Activated CD4-positive, alpha-beta T cell treated with anti-CD3 and anti-CD28 coated beads, Interleukin-2, amount 10 ng/mL, durations not matched to agents 7 days and 5 days (primary cell): ENCODE measurements at places on chromosomes 4 and X. TPM values are rescaled to one million over a fixed set of nuclear protein-coding genes. Genes with fewer than 3 reads are reported as not detected.

- no peaks in the 10 kb centered on the region for H3K36me3 ChIP-seq
- no peaks in the 10 kb centered on the region for H3K4me1 ChIP-seq
- no peak for DNase-seq
Measured at GRCh38 chr4:93855926-93856325, 27.4 kb downstream of the ATOH1 start.

GRCh38 chr4:118356731-118357130 lies 3.9 kb upstream of the PRSS12 start:
- H3K27me3 ChIP-seq: peaks cover 55% of the 10 kb centered on the region
- no peak overlapping the region for H3K27ac ChIP-seq
- peaks cover 9% of the 10 kb centered on the region for H3K4me1 ChIP-seq
- H3K36me3 ChIP-seq: peaks cover 2% of the 10 kb centered on the region
- no peak for DNase-seq

- no peak for DNase-seq
- H3K27me3 ChIP-seq: no peaks in the 10 kb centered on the region
- H3K4me3 ChIP-seq: no peak overlapping the region
- H3K4me1 ChIP-seq: peaks cover 27% of the 10 kb centered on the region
Measured at GRCh38 chr4:478373-478772, 20.6 kb downstream of the ZNF721 start.

- peaks cover 17% of the 10 kb centered on the region for H3K4me1 ChIP-seq
- no peak overlapping the region for H3K4me3 ChIP-seq
- no peak overlapping the region for H3K27ac ChIP-seq
- H3K27me3 ChIP-seq: no peaks in the 10 kb centered on the region
- H3K36me3 ChIP-seq: peaks cover 34% of the 10 kb centered on the region
Measured at GRCh38 chrX:154010330-154011087, 9.2 kb downstream of the IRAK1 start.

GRCh38 chr4:140719686-140720085 lies 36.5 kb downstream of the TBC1D9 start:
- DNase-seq: no peak
- H3K36me3 ChIP-seq: no peaks in the 10 kb centered on the region
- H3K4me3 ChIP-seq: no peak overlapping the region
- H3K4me1 ChIP-seq: peaks cover 6% of the 10 kb centered on the region

DNA sequence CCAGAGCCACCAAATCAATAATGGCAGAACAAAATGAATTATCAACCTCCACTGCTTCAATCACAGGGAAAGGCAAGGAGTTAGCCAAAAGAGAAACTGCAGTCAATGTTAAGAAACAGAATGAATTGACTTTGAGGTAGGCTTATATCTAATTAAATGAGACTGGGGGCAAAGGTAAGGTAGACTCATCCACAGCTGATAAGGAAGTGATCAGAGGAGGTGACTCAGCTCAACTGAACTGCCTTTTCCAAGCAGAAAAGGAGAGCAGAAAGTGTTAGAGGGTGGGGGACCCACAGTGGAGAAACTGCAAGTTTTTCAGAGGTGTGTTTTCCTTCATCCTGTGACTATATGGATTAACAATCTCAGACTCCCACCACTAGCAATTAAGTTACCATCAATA lies 345.8 kb upstream of the PPARGC1A start:
- no peak for DNase-seq
- no peak overlapping the region for H3K27ac ChIP-seq
- no peaks in the 10 kb centered on the region for H3K4me1 ChIP-seq
- H3K36me3 ChIP-seq: no peaks in the 10 kb centered on the region
- no peaks in the 10 kb centered on the region for H3K27me3 ChIP-seq

- no peaks in the 10 kb centered on the region for H3K36me3 ChIP-seq
- peaks cover 15% of the 10 kb centered on the region for H3K4me1 ChIP-seq
- peak overlapping the region; percentile 71 for H3K4me3 ChIP-seq
- H3K27me3 ChIP-seq: peaks cover 66% of the 10 kb centered on the region
Measured at GRCh38 chr4:170025523-170026252, 507 bp downstream of the MFAP3L start.

GRCh38 chr4:178470996-178471784 lies 1029.0 kb upstream of the AGA start:
- H3K36me3 ChIP-seq: no peaks in the 10 kb centered on the region
- H3K27me3 ChIP-seq: no peaks in the 10 kb centered on the region
- H3K27ac ChIP-seq: no peak overlapping the region
- no peak overlapping the region for H3K4me3 ChIP-seq

- no peak overlapping the region for H3K27ac ChIP-seq
- no peaks in the 10 kb centered on the region for H3K27me3 ChIP-seq
- no peak for DNase-seq
- H3K36me3 ChIP-seq: no peaks in the 10 kb centered on the region
- H3K4me1 ChIP-seq: no peaks in the 10 kb centered on the region
Measured at GRCh38 chr4:111417521-111417920, 727.7 kb upstream of the FAM241A start.

GRCh38 chr4:95049551-95050233 lies 291.9 kb downstream of the BMPR1B start:
- no peak overlapping the region for H3K4me3 ChIP-seq
- H3K27ac ChIP-seq: no peak overlapping the region
- H3K27me3 ChIP-seq: no peaks in the 10 kb centered on the region
- no peak for DNase-seq
- H3K36me3 ChIP-seq: no peaks in the 10 kb centered on the region

GRCh38 chr4:159047478-159048165 lies 55.3 kb upstream of the RAPGEF2 start:
- peak; percentile 16 for DNase-seq
- H3K4me3 ChIP-seq: no peak overlapping the region
- no peaks in the 10 kb centered on the region for H3K36me3 ChIP-seq
- H3K27me3 ChIP-seq: peaks cover 2% of the 10 kb centered on the region

DNA sequence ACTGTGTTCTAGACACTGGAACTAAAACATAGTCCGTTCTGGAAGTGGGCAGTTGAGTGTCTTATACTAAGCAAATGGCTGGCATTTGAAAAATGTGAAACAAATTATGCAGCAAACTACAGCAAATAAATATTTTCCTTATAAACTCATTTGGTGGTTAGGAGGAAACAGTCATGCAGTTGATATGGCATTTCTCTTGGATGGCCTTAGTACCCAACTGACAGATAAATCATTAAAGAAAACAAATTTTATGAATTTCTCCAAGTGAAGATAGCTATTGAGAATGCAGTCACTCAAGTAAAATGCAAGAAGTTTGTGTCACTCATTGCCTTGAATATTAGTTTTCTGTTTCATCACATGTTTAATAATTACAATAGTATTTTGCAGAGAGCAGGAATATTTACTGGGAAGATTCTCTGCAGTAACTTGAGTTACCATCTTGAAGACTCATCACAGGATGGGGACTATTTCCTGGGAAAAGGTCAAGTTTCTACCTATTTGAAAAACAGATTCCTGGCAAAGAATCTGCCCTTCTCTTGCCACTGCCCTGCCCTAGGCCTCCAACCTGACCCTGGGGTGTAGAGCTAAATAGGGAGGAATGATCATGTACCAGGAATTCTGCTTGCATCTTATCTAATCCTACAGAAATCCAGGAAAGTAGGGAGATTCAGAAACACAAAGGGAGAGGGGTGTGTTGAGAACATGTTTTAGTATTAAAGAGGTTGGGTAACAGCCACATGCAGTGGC lies 105.9 kb downstream of the SH3RF1 start:
- H3K27me3 ChIP-seq: peaks cover 9% of the 10 kb centered on the region
- peaks cover 9% of the 10 kb centered on the region for H3K4me1 ChIP-seq
- no peak overlapping the region for H3K4me3 ChIP-seq
- no peak overlapping the region for H3K27ac ChIP-seq
- H3K36me3 ChIP-seq: no peaks in the 10 kb centered on the region
- DNase-seq: no peak

GRCh38 chr4:15349531-15349935 lies 78.3 kb upstream of the C1QTNF7 start:
- H3K4me3 ChIP-seq: no peak overlapping the region
- H3K4me1 ChIP-seq: peaks cover 4% of the 10 kb centered on the region
- H3K27me3 ChIP-seq: peaks cover 1% of the 10 kb centered on the region

- H3K36me3 ChIP-seq: peaks cover 11% of the 10 kb centered on the region
- H3K4me1 ChIP-seq: peaks cover 12% of the 10 kb centered on the region
- H3K27me3 ChIP-seq: peaks cover 87% of the 10 kb centered on the region
- H3K27ac ChIP-seq: no peak overlapping the region
- H3K4me3 ChIP-seq: no peak overlapping the region
- no peak for DNase-seq
Measured at GRCh38 chr4:13539047-13539618, 5.2 kb downstream of the NKX3-2 start.

- no peaks in the 10 kb centered on the region for H3K36me3 ChIP-seq
- peaks cover 3% of the 10 kb centered on the region for H3K27me3 ChIP-seq
- H3K4me3 ChIP-seq: no peak overlapping the region
- H3K27ac ChIP-seq: no peak overlapping the region
- no peaks in the 10 kb centered on the region for H3K4me1 ChIP-seq
- no peak for DNase-seq
Measured at GRCh38 chr4:101851672-101852071, 61.1 kb downstream of the BANK1 start.

Gene MAP3K15
- total RNA-seq: 0.23 TPM

Gene NAP1L2
- 2.5 TPM for total RNA-seq

Gene TXK
- 42.0 TPM for total RNA-seq

Gene SERTM2
- total RNA-seq: not detected

Gene TMEM150C
- not detected for total RNA-seq
